ENCODE measurements at places on chromosomes 3 and 15.

- DNase-seq: no peak
These were observed 312.1 kb downstream of the SLC9A9 start for GRCh38 chr3:143535994-143536784.

GRCh38 chr3:45547764-45548680 is 46.5 kb upstream of the LIMD1 start:
- DNase-seq: no peak

- DNase-seq: no peak
These were observed 34.1 kb upstream of the NR2C2 start for GRCh38 chr3:14913071-14913925.

- no peak for DNase-seq
These were observed 110.7 kb upstream of the EPHA3 start for GRCh38 chr3:88996691-88997090.

DNA sequence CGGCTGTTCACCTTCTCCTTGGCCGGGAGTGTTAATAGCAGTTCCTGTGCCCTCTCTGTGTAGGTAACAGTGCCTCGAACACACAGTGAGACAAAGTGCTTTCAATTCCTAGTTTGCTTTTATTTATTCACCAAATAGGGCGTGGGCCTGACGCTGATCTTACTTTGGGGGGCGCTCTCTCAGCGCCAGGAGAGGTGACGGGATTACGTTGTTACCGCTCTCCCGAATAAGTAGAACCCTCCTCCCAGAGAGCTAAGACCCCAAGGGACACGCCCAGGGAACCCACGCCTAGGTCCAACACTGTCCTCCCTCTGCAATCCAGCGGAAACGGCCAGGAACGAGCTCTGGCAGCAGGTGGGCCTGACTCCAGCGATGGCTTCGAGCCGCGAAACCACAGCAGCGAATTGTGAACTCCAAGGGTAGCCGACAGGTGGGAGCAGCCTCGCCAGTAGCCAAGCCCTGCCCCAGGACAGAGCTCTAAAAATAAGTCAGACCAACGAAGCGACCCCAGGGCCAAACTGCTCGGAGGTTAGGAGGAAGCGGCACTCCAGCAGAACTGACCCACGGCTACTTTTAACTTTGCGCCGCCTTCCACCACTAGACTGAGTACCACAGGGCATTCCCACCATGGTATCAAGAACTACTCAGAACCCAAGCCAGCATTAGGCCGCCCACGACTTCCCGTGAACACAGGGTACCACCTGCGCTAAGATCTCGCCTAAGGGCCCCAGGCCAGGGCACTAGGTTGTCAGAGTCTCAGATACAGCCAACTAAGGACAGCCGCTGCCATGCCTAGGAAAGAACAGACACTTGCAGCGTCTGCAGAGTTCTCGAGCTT is 1.6 kb upstream of the SIN3A start:
- DNase-seq: peak; percentile 23
